ENCODE measurements at places on chromosomes 7 and 10. TPM values are rescaled to one million over a fixed set of nuclear protein-coding genes. Genes with fewer than 3 reads are reported as not detected.
A peak's percentile ranks its signal among the peaks of the same experiment; 100 is the strongest.

Gene ZNF786
- total RNA-seq: 5.9 TPM

Gene PRSS1
- not detected for total RNA-seq

Gene LRMDA
- not detected for total RNA-seq

Gene INHBA
- total RNA-seq: 5.8 TPM

Gene RTKN2
- total RNA-seq: 5.4 TPM

Gene NEUROD6
- not detected for total RNA-seq

DNA sequence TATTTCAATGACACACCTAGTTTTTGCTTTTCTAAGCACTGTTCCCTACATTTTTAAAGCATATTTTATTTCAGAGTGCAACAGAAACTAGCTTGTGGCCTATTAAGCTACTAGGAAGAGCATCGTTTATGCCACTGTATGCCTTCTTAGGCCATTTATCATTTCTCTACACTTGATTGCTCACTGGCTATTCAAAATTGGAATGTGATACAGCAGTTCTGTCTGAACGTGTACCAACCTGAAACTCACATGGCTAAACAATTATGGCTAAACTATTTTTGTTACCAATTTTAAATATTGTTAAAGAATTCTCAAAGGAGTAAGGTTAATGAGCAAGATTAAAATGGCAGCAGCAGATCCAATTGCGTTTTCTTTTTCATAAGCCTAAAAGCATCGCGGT is 105.2 kb downstream of the GSAP start:
- no peak for DNase-seq

GRCh38 chr10:75738924-75739323 is 307.5 kb downstream of the LRMDA start:
- no peak for DNase-seq

- no peak for DNase-seq
Observed at GRCh38 chr7:102063690-102064180, 222.9 kb upstream of the SH2B2 start.

DNA sequence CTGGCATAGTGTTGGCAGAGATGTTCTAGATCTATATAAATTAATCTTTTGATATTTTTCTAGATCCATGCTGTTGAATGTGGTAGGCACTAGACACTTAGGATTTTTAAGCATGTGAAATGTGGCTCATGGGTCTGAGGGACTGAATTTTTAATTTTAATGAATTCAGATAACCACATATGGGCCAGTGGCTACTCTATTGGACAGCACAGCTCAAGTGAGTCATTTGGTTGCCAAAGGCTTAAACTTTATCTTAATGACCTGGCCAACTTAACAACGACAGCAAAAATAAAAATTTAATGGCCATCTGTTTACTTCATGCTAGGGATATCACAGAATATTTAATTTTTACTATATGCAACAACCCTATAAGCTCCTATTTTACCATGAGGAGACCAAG is 61.4 kb downstream of the CDK14 start:
- DNase-seq: no peak

GRCh38 chr10:58948303-58948702 is 228.1 kb upstream of the PHYHIPL start:
- no peak for DNase-seq

GRCh38 chr7:108322925-108323832 is 133.1 kb downstream of the NRCAM start:
- no peak for DNase-seq

DNA sequence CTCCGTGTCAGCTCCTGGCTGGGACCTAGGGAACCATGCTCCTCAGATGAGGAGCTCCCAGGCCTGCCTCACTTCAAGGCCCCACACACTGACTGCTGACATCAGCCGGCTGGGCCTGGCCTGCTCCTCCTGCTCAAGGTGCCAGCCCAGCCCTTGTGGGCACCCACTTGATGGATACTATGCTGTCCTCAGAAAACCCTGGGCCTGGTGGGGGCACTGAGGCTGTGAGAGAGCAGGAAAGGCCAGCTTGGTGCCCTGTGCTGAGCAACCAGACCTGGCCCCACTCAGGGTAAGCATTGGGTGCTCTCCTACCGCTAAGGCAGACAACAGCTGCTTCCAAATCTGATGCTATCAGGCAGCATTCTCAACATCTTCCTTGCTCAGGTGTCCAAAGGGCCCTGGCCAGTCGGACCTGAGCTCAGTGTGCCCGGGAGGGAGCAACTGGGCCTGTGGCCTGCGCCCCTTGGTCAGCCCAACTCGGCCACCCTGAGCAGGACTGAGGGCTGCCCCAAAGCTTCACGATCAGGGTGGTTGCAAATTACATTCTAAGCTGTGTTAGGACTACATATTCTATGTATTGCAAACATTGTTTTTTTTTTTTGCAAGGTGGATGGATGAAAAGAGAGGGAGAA is 21.9 kb upstream of the ANTXRL start:
- no peak for DNase-seq

GRCh38 chr7:601036-601594 is 81.5 kb upstream of the PDGFA start:
- DNase-seq: no peak

GRCh38 chr7:28761505-28761904 is 196.6 kb downstream of the TRIL start:
- DNase-seq: no peak

DNA sequence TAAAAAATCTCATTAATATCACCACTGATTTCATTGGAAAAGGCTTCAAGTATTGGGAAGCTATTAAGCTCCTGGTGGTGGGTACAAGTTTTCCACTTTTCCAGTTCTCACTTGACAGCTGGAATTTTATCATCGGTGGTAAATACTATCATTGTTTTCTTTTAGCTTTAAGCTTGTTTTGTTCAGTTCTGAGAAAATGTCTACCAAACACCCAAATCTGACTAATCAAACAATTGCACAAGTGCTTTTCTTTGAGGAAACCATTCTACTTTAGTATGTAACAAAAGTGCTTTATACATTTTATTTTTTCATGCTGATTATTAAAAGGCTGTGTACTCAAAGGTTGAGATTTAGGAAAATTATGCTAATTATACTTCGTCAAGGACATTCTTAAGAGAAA is 7.9 kb downstream of the PRPF18 start:
- no peak for DNase-seq

DNA sequence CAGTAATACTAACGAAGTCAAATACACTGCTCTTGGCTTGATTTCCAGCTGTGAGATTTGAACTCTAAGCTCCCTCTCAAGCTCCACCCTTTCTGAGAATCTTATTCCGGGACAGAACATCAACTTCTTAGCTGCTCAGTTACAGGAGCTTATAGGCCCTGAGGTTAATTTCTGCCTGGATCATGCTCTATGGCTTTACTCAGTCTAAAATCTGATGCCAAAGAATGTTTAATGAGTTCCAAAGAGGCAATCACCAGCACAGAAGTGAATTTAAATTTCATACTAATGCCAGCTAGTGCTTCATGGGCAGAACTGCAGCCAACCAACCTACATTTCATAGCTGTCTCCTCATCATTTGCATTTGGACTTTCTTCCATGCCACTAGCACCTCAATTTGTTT is 707.2 kb downstream of the MAGI2 start:
- no peak for DNase-seq

- peak; percentile 67 for DNase-seq
Observed at GRCh38 chr7:155206318-155207020, 91.2 kb upstream of the INSIG1 start.

- no peak for DNase-seq
Observed at GRCh38 chr10:103733045-103733419, 122.3 kb downstream of the SH3PXD2A start.
